ENCODE measurements at places on chromosomes 1 and 21.

GRCh38 chr1:182771187-182771984 lies 18.2 kb upstream of the NPL start:
- no peak for DNase-seq

GRCh38 chr1:88662723-88663122 lies 21.4 kb upstream of the PKN2 start:
- DNase-seq, result no peak

- DNase-seq, result no peak
Observed at GRCh38 chr1:184624051-184624450, 130.6 kb downstream of the EDEM3 start.

GRCh38 chr21:43835861-43836260 lies 29.2 kb upstream of the AGPAT3 start:
- DNase-seq, result no peak

GRCh38 chr1:232462213-232462612 lies 167.7 kb downstream of the SIPA1L2 start:
- DNase-seq, result no peak

GRCh38 chr1:29544406-29544805 lies 308.1 kb downstream of the PTPRU start:
- DNase-seq, result no peak

DNA sequence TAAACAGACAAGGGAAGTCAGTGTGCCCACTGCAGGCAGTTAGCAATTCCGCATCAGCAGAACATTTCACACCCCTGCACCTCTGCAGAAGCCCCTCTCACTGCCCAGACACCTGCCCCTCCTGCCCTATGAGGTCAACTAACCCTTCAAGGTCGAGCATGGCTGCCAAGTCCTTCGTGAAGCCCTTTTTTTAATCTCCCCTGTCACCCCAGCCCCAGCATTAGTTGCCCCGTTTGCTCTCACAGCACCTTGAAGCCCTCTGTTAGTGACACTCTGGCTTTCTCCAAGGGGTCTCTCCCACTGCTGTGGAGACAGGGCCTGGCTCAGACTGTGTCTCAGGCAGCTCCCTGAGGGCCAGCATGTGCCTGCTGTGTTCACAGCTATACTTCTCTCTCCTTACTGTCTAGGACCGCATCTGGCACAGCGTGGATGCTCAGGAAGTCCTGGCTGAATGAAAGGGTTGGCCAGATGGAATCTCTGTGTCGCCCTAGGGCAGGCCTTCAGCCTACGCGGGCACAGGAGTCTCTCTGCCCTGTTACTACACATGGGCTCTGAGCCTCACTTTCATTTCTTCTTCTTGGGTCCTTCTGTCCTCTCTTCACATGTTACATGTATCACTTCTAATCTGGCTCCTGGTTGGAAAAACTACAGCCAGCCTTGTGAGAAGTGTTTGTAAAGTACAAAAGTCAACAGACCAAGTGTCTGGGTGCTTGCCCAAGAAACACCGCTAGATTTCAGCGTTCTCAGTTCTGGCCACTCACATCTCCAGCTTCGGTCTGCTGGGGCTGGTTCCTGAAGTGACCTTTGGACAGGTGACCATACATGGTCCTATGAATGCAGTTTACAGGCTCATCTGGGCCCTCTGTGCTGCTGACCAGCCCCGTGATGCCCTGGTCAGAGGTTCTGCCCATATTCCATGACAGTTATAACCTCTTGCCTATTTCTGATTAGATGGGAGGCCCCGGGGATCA lies 19.7 kb downstream of the SLC2A1 start:
- DNase-seq, result no peak

- no peak for DNase-seq
Observed at GRCh38 chr1:225319871-225320270, 108.0 kb downstream of the LBR start.

DNA sequence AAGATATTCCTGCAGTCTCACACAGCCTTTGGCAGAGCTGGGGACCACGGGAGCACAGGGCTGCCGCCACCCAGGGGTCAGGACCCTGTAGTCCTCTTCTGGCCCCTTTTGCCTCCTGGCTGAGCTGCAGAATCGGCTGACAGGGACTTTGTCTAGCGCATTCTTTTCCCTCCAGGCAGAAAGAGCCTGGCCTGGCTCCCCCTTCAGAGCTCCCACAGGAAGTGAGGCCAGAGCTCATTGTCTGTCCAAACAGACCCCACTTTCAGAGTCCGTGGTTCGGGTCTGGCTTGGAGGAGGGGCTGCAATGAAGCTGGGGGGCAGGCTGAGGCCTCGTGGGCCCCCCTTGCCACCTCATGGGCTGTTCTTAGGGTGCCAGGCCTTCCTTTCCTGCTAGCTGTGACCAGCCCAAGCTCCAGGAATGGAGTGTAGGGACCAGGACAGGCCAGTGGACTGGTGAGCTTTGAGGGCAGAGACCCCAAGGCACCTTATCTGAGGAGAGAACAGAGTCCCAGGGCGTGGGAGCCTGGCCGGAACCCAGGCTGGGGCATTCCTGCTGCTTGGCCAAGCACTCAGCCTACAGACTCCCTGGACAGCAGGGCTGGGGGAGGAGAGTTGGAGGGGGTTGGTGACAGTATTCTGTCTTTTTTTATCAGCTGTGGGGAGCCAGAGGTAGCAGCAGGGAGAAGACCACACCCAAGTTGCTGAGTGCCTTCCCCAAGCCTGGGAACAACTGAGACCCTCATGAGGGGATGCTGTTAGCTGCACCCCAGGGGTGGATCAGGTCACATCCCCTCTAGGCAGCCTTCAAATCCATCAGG lies 4.7 kb downstream of the CELSR2 start:
- DNase-seq, result no peak

DNA sequence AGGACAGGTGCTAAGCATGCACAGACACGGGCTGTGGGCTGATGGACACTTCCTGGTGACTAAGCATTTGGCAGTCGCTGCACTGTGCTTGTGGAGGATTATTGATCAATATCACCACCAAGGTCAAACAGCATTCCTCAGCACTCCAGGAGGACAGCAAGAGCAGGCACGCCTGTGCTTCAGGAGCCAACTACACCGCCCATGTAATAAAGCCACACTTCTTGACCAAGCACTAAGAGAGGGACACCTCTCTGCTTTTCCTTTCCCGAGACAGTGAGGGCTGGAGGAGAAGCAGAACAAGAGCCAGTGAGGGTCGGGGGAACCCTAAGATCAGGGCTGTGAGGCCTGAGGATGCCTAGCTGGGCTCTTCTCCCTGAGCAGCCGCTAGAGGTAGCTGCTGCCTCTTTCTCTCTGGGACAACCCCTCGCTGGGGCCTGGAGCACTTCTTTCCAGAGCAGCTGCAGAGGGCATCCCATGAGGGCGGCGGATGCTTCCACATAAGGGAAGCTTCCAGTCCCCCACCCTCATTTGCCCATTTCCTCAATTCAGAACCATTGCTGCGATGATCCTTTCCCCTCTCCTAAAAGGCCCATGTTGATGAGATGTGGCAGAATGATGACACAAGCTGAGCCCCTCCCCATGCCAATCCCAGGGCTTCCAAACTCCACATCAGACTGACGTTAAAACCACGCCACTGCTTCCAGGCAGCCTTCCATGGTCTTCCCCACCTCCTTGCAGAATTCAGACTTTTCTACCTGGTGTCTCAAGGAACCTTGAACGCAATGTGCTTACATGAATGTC lies 19.1 kb downstream of the RAB7B start:
- DNase-seq, result no peak

DNA sequence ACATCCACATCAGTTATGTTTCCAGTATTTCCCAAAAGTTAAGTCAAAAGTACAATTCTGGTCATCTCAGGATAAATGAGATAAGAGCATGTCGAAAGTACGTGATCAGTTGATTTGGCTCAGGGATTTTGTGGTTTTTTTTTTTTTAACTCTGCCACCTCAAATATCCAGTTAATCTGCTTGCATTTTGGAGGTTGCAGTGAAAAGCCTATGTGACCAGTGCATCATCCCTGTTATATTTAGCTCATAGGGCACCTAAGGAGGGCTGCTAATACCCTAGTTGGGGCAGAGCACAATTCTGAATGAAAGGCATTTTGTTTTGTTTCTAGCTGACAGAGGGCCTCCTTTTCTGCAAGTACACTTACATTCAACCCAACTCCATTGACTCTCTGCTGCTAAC lies 31.7 kb upstream of the RGS16 start:
- DNase-seq, result no peak

DNA sequence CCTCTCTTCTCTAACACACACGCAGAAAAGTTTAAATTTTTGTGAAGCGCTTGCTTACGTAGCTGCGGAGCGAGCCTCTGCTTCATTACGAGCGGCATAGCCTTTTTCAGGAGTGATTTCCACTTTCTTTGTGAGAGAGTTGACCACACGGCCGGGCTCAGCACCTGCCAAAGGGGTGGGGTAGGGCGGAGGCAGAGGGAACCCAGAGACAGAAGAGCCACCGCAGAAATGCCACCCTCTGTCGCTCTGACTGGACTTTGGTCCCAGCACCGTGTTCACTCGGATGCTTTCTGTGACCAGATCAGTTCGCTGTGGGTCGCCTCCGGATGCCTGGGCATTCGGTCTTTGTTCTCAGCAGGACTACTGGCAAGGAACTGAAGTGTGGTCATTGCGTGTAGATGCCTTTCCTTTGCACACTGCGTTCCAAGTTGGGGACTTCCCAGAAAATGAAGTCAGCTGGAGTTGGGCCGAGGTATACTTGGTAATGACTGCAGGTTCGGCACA lies 883 bp downstream of the CHODL start:
- no peak for DNase-seq

- DNase-seq, result no peak
Observed at GRCh38 chr1:78385744-78386462, 104.9 kb upstream of the PTGFR start.

GRCh38 chr1:193070386-193070753 lies 11.0 kb downstream of the RO60 start:
- DNase-seq, result no peak

GRCh38 chr1:231829332-231829731 lies 202.7 kb downstream of the DISC1 start:
- DNase-seq, result no peak

All from stimulated activated CD8-positive, alpha-beta memory T cell treated with anti-CD3 and anti-CD28 coated beads, Interleukin-15, amount 100 ng/mL, for 1 hour (primary cell).